ENCODE measurements at places on chromosomes 3 and 15. TPM values are rescaled to one million over a fixed set of nuclear protein-coding genes. Genes with fewer than 3 reads are reported as not detected.
A peak's percentile ranks its signal among the peaks of the same experiment; 100 is the strongest.

DNA sequence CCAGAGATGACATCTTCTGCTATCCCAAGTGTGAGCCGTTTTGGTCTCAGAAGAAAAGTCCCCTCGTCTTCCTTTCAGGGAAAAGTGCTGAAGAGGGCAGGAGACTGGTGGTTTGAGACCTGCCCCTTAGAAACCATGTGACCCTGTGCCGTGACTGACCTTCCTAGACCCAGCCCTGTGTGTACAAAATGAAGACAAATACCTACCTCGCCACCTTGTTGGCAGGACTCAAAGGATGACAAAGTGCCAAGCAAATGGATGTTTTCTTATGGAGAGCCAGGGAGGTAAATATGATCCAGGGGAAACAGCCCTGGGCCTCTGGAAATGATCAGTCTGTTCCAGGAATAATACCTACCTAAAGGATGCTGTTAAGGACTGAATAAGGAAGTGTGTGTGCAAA is 41.3 kb downstream of the FAM174B start:
- DNase-seq: no peak

DNA sequence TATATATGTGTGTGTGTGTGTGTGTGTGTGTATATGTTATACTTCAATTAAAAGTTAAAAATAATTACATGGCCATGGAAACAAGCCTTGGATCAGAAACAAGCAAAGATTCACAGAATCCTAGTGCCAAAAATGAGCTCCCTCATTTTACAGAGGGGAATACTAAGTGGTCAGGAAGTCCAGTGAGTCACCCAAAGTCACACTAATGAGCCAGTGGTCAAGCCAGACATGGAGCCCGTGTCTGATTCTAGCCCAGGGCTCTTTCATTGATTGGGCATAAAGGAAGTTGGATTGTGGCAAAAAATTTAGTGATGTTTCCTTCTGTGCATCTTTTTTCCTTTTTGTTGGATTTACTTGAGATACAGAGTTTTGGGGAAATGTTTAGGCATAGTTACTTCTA is 152.5 kb upstream of the NPHP3 start:
- DNase-seq: no peak

- DNase-seq: no peak
These were observed at the start of gene HACD3 for GRCh38 chr15:65530318-65531111. Gene HACD3, plus strand, starts transcription at chr15:65530463. Its CDS starts 169 bp downstream, at chr15:65530632.

- no peak for DNase-seq
These were observed 52.9 kb upstream of the LIMD1 start for GRCh38 chr3:45541326-45542321.

GRCh38 chr3:27114684-27115083 is 254.5 kb downstream of the NEK10 start:
- DNase-seq: no peak

DNA sequence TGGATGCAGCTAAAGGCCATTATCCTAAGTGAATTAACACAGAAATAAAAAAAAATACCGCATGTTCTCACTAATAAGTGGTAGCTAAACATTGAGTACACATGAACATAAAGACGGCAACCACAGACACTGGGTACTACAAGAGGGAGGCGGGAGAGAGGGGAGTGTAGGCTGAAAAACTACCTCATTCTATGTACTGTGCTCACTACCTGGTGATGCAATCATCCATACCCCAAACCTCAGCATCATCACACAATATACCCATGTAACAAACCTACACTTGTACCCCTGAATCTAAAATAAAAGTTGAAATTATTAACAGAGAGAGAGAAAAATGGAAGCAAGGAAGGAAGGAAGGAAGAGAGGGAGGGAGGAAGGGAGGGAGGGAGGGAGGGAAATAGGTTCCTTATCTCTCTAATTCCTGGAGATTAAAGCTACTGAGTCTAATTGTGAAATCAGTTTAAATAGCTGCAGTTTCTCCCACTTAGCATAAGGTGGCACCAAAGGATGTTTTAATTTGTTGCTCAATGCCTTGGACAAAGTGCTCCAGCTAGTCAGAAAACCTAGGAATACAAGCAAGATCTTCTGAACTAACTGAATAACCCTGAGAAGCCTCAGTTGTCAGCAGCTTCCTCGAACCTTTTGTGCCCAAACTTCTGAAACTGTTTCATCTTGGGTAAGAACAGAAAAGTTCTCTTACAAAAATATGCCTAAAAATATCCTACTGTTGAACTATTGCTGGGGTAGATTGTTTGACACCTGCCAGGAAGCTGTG is 79.4 kb upstream of the ATP11B start:
- peak; percentile 26 for DNase-seq

GRCh38 chr3:129749692-129750091 is 143.2 kb upstream of the PLXND1 start:
- DNase-seq: no peak

GRCh38 chr3:139463466-139463865 is 12.8 kb downstream of the RBP2 start:
- DNase-seq: peak; percentile 35

DNA sequence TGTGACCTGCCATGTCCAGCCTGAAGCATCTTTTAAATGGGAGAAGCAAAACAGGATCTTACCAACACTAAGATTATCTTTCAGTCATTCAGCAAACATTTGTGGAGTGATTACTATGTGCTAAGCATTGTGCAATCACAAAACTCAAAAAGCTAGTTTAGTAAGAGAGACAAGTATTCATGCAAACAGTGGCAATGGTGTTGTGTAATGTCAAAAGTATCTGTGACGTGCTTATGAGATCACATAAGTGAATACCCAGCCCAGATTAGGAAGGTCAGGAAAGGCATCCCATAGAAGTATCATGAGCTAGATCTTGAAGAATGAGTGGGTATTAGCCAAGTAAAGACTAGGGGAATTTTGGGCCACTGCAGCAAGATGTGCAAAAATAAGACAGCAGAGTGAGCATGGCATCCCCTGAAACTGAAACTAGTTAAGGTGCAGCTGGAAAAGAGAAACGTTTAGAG is 32.1 kb downstream of the SEC62 start:
- DNase-seq: no peak

- no peak for DNase-seq
These were observed 34.8 kb upstream of the RPL32 start for GRCh38 chr3:12875857-12876836.

DNA sequence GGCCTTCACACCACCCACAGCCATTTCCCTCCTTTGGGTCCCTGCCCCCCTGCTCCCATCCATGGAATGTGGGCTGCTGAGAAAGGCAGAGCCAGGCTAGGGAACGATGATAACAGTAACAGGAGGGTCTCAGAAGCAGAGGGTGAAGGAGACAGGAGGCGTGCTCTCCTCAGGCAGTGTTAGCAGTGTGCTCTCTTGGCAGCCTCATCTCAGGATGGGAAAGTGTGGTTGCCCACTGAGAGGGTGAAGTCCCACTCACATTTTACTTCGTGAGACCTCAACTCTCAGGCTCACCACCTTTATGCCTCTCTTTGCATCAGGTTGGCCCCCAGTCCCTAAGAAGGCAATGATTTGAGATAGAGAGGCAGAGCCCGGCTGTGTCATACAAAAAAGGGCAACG is 24.5 kb downstream of the TIGIT start:
- DNase-seq: no peak

- no peak for DNase-seq
These were observed 21.1 kb downstream of the CTSH start for GRCh38 chr15:78923480-78924360.

DNA sequence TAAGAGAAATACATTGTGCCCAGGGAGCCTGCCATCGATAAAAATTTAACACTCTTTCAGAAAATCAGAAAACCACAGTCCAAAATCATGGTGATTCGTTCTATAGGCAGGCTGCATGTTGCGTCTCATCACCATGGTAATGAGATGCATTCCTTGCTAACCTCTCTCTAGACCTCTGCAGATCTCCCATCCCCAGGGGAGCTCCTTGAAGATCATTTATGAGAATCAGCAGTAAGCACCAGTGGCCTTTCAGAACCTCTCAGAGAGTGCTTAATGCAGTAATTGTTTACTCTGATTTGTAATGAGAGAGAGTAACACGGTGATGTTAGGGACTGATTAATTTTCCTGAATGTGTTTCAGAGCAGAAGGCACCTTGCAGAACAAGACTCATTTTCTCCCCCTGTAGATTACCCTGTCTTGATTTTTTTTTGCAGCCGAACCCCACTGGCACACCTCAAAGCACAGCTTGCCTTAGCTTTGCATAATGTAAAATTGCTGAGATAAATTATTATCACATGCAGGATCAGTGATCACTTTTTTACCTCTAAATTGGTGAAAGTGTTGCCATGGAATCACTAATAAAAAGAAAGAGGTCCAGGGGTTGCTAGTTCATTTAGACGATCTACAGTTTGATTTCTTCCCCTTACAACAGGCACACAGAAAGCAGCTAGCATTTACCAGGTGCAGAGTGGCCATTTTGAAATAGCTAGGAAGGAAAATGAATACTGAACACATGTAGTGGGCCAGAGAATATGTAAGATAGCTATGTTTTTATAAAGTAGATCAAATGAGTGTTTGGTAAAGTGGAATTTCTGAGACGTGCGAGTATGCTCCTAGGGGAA is 98.9 kb upstream of the CHL1 start:
- no peak for DNase-seq

GRCh38 chr3:48241796-48242455 is 1.0 kb downstream of the ZNF589 start:
- DNase-seq: no peak

DNA sequence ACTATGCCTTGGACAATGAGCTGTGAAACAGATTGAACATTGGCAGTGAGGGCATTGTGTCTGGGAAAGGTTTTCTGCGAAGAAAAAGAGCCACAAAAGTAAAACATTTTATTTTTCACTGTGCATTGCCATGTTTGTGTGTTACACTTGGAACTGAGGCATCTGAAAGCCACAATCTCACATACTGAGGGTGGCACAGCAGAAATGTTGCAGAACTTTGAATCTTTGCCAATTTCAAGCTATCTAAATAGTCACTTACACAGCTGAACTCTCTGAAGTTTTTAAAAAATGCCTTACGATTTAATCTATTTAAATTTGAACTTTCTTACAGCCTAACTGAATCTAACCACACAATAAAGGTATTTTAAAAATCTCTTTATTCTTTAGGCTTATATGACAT is 154.1 kb upstream of the GRM7 start:
- no peak for DNase-seq

DNA sequence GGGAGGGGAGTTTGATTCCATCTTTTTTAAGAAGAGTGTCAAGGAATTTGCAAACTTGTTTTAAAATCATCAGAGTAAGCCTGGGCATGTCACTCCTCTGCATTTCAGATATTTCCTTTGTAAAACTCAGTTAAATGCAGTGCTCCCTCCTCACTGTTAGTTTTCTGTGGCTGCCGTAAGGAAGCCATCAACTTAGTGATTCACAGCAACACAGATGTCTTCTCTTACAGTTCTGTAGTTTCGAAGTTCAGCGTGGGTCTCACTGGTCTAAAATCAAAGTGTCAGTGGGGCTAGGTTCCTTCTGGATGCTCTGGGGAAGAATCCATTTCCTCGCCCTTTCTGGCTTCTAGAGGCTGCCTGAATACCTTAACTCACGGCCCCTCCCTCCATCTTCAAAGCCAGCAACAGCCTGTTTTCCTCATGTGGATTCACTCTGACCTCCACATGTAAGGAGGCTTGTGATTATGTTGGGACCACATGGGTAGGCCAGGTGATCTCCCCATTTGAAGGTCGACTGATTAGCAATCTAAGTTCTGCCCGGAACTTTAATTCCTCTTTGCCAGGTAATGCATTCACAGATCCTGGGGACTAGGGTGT is 12.4 kb downstream of the ISG20 start:
- DNase-seq: no peak

- no peak for DNase-seq
These were observed 120.6 kb downstream of the CD47 start for GRCh38 chr3:107969994-107970819.

DNA sequence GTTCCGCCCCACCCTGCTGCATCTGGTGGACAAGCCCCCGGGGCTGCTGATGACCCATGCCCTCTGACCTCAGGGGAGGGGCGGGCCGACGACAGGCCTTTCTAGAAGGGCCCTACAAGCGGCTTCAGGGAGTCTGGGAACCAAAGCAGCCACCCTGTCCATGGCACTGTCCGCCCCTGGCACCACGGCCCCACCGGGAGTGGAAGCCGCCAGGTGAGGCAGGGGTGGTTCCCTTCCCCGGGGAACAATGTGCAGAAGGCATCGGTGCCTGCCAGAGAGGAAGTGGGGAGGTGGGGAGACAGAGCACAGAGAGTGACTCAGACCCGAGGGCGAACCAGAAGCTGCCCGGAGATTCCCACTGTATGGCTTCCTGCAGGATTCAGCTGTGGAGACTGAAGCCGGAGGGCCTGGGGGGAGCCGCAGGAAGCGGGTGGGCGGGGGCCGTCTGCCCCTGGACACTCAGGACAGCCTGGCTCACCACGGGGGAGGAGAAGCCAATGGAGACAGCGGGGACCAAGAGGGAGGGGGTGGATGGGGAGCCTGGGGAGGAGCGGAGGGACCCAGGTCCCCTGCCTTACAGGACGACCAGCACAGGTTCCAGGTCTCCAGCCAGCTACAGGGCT is 134.0 kb downstream of the TPRA1 start:
- DNase-seq: no peak

DNA sequence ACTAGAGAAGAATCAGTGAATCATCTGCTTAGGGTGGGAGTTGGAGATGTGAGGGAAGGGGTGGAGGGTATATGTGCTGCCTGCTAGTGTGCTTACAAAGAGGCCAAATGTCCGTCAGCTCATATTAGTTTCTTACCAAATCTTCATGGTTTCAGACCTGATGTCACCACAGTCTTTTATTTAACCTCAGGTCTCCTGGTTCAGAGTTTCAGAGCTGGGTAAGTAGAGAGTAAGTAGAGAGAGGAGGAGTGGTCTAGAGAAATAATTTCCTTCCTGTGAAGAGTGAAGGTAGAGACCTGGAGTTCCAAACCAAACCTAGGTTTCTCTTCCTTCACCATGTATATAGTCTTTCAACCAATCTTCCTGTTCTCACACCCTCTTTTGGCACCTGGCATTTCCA is 17.5 kb upstream of the P2RY1 start:
- DNase-seq: no peak

GRCh38 chr3:84125201-84125721 is 833.5 kb upstream of the CADM2 start:
- no peak for DNase-seq

DNA sequence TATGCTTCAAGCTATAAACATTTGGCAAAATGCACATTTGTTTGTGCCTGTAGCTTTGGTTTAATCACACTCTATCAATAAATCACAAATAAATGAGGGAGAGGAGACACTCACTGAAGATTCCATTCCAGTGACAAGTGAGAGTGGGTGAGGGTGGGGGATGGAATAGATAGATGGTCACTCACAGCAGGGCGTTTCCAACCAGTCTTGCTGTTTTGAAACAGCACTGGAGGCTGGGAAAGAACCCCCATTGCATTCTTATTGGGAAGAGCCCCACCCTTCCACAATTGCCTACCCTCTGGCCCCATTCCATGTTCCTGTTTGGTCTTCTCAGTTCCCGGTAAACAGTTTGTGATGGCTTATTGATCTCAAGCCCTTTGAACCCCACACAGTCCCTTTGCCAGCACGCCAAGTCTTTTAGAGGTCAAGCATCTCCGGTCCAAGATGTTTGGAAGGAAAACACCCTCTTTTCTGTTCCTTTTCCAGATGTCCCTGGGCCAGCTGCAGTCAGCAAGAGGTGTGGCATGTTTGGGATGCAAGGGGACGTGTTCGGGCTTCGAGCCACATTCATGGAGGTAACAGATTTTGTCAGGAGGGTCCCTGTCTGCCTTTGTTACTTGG is 30.7 kb downstream of the LMCD1 start:
- DNase-seq: no peak

The CAPN3 gene
- polyA plus RNA-seq: 495 TPM

The SCAMP5 gene
- 4.8 TPM for polyA plus RNA-seq

The SRGAP3 gene
- 22.3 TPM for polyA plus RNA-seq

The SLC28A1 gene
- polyA plus RNA-seq: 0.39 TPM

The FOXL2NB gene
- 0.06 TPM for polyA plus RNA-seq

The THOC7 gene
- 52.7 TPM for polyA plus RNA-seq

The RBM15B gene
- polyA plus RNA-seq: 19.3 TPM

The SLC12A1 gene
- polyA plus RNA-seq: 0.15 TPM

The STAB1 gene
- 37.3 TPM for polyA plus RNA-seq
